NCI-H1436 treated with DMSO at 0.1 percent for 48 hours (cell line): ENCODE measurements at places on chromosomes 16 and 17.

- no peak for DNase-seq
Observed at GRCh38 chr17:41486809-41487530, 2.7 kb downstream of the KRT36 start.

GRCh38 chr17:6374761-6375312 lies 60.1 kb downstream of the AIPL1 start:
- DNase-seq: no peak

DNA sequence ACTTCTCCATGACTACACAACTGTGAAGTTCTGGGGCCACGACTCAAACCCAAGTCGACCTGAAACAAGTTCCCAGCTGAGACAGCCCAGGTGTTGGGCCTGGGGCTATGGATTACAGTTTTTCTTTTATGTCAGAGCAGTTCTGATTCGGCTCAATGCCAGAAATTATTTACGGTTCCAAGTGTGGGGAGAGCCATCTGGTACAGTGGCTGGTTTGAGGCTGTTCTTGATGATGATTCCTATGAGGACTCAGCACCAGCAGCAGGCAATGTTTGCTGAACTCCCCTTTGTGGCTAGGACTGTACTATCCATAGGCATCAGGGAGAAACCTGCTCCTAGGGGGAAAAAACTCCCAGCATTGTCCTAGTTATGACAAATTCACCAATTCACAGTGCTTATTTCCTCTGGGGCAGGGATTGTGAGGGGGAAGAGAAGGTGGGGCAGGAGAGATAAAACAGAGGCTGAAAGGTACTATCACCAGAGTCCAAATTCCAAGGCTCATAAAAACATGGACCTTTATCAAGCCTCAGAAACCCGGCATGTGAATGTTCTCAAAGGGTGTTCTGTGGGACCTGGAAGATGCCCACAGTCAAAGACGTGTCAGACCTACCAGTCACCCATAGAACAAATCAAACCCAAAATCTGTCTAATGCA lies 18.2 kb upstream of the CMTM4 start:
- no peak for DNase-seq

- no peak for DNase-seq
Observed at GRCh38 chr16:73735018-73735417, 561.6 kb upstream of the PSMD7 start.

DNA sequence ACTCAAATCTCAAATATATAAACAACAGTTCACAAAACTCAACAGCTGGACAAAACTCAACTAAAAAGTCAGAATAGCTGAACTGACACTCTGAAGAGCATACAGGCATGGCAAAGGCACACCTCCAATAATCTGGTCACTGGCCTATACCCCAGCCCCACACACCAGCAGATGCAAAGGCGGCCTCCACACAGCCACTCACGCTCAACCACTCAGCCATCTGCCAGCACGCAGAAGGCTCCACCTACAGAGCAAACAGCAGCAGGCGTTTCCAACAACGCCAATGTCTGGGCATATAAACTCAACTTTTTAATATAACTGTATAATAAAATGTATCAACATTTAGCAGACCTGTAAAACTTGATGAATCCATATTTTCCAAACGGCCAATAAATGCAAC lies 17.2 kb downstream of the USP7 start:
- no peak for DNase-seq

DNA sequence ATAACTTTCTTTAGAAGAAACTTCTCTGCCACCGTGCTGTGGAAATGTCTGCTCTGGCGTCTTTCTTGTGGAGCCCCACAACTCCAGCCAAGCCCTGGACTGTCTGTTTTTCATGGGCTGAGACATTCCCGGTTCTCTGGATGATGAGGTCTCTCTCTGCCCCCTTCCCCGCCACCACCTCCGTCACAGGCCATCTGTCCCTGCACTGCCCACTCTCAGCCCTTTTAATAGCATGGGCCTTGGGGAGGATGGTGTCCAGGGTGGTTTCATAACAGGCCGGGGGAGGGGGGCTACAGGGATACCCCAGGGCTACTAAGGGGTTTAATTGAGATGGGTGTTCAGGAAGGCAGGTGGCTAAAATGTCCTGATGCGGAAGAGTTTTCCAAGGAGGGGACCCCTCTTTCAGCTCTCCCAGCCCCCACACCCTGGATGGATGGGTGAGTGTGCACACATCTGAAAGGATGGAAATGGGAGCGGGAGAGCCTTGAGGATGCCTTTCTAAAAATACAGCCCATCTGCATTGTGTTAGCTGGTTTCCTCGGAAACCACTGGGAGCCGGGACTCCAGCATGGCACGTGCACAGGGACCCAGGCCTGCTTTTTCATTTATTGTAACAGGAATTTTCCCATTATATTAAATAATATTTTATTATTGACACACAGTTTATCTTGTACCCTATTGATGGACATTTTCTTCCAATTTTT lies 14.6 kb upstream of the NDRG4 start:
- DNase-seq: no peak

DNA sequence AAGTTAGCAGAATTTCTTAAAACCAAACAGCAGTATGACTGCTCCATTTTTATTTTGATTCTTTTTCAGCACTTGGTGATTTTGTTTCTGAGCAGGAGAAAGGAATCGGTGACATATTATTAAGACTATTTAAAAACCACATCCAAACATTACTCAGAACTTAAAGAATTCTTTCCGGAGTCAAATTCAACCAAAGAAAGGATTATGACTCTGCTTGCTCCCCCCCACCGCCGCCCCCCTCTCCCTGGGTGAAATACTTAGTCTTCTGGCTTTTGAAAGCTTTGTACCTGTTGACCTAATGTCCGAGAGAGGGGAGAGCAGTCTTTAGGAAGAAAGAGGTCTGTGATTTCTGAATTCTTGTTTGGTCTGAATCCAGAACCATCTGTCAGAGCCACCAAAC lies 17.9 kb upstream of the COL1A1 start:
- DNase-seq: no peak

GRCh38 chr17:37545486-37545885 lies 55.8 kb downstream of the DUSP14 start:
- DNase-seq: no peak

DNA sequence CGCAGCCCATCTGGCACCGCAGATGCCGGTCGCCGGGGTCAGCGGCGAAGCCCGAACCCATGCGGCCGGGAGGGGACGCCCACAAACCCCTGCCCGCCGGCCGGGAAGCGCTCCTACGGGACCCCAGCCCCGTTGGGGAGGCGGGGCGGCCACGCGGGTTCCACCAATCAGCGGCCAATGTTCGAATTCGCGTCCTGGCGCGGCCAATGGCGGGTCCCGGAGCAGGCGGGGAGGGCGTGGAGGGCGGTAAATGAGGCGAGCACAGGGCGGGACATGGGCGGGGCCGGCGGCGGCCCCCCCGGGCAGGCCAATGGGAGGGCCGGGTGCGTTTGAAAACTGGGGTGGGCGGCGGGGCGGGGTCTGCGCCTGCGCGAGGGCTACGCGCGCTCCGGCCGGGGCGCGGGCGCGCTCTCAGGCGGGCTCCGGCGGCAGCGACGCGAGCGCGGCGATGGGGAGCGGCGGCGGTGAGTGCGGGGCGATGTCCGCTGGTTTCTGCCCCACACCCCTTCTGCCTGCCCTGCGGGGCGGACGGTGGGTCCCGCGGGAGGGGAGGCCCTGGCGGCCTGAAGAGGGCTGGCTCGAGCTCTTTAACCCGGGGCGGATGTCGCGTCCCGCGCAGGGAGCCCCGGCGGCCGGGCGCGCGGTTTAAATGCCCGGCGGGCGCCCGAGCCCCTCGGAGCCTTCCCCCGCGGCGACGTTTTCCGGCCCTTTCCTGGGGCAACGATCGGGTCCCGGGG lies at the start of gene CCNF:
TSS of gene CCNF (plus strand) at position 414 of the 737 bp plus-strand sequence. CDS start at position 449, 35 bp downstream.
- DNase-seq: peak; percentile 44

DNA sequence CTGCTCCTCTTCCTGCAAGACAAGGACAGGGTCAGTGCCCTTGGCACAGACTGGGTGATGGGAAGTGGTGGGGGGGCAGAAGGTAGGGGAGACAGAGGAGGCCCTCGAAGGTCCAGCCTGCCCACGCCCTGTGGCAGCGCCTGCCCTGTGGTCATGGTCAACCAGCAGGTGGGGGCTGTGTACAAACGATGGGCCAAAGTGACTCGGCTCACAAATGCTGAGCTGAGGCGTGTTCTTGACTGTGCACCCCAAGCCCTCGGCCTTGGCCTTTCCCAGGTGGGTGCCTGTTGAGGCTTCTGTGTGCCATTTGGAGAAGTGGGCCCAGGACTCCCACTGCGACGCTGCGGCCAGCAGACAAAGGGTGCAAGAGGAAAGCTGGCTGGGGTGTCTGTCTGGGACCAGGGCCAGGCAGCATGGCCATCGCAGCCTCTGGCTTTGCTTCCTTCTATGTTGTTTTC lies 22.6 kb downstream of the MXRA7 start:
- DNase-seq: no peak

GRCh38 chr16:75081179-75081859 lies 35.3 kb downstream of the LDHD start:
- DNase-seq: no peak

DNA sequence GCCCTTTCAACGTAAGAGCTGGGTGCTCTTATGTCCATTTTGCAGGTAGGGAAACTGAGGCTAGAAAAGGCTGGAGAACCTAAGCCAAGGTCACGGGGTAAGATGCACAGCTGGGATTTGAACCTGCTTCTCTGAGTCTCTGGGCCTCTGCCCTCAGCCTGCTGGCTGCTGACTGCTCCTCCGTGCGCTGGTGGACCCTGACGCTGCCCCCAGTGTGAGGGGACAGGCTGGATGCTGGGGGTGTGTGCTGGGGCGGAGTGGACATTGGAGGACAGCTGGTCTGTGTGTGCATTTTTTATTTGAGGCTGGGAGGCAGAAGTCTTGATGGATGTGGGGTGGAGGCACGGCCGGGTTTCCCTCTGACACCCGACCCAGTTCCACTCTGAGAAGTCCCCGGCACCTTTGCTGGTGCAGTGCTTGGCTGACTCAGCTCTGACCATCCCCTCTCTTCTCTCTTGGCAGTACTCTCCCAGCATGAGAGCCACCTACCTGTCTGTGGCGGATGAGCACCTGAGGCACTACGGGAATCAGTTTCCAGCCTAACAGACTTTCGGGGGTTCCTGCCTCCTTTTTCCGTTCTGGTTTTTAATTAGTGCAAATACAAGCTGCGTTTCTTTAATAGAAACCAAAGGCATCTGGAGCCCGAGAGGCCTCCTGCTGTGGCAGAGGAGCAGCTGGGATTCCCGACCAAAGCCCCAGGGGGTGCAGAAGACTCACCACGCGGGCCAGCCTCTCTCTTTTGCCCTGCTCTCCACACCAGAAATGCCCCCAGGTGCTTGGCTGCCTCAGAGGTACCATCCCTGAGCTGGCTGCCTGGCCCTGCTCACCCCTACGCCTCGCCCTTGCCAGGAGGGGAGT lies 14.1 kb upstream of the DNAI2 start:
- no peak for DNase-seq

DNA sequence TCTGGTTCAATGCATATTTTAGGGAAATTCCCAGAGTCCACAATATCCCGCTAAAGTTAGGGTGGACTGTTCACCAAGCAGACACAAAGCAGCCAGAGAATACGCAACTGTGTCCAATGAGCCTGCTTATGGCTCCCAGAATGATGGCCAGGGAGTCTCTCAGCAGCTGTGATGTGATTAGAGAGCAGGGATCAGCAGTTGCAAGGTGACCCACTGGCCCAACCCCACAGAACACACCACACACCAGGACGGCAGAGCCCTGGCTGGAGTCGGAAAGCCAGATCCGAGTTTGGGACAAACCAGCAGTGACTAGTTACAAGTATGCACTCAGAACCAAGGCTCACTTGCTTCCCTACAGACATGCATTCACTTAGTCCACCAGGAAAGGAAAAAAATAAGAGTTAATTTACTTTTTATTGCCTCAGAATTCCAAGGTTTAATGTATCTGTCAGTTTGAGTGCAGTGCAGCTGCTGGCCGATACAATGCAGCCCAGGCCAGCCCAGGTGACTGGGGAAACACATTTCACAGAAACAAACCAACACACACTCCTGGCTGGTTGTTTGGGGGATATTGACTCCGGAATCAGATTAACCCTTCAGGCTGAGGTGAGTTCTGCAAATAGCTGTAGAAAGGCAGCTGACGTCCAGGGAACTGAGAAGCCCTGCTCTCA lies 121.7 kb downstream of the HIC1 start:
- no peak for DNase-seq

GRCh38 chr17:3622977-3623594 lies 13.0 kb downstream of the SHPK start:
- DNase-seq: no peak

- DNase-seq: no peak
Observed at GRCh38 chr16:60246086-60246485, 1512.0 kb upstream of the GOT2 start.

DNA sequence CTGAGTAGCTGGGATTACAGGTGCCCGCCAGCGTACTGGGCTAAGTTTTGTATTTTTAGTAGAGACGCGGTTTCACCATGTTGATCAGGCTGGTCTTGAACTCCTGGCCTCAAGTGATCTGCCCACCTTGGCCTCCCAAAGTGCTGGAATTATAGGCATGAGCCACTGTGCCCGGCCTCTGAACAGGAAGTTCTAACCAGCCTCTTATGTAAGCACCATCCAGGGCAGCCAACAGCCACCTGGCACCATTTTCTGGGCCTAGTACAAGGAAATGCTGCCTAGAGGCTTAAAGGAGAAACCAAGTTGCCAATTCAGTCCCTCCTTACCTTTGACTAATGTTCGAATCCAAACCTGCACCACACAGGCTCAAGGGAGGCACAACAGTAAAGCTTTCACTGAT lies 8.5 kb upstream of the SLC39A11 start:
- no peak for DNase-seq

DNA sequence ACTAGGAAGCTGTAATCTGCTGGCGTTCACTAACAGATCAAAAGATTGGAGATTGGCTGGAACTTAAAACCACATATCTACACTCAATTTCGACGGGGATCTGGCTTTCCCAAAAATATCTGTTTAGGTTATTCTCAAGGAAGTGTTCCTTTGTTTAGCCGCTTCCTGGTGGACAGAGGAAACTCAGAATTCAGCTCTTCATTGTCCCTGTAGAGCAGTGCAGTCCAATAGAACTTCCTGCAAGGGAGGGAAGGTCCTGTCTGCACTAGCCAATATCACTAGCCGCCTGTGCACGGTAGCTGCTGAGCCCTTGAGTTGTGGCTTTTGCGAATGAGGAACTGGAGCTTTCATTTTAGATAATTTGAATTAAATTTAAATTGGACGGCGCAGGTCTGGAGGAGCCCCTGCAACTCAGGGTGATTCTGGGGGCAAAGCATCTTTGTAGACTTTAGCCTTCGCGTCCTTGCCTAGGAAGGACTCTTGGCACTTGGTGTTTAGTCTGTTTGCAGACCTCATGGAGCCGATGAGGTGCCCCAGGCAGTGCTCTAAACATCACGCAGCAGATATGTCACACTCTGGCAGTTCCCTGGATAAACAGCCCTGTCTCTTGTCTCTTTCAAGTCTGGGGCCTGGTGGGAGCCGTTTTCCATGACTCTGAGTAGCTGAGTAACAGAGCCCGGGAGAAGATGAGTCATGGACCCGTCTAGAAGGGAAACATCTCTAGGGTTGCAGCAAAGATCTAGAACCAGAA lies 122.2 kb downstream of the CCDC182 start:
- DNase-seq: no peak
